PC-3 (cell line): ENCODE measurements at places on chromosomes 2 and 18.

- DNase-seq = no peak
Measured at GRCh38 chr2:27336173-27336572, 13.3 kb upstream of the MPV17 start.

GRCh38 chr2:43905871-43906270 lies 67.1 kb downstream of the ABCG8 start:
- DNase-seq = no peak

- no peak for DNase-seq
Measured at GRCh38 chr18:75395137-75395536, 32.4 kb downstream of the SMIM21 start.

DNA sequence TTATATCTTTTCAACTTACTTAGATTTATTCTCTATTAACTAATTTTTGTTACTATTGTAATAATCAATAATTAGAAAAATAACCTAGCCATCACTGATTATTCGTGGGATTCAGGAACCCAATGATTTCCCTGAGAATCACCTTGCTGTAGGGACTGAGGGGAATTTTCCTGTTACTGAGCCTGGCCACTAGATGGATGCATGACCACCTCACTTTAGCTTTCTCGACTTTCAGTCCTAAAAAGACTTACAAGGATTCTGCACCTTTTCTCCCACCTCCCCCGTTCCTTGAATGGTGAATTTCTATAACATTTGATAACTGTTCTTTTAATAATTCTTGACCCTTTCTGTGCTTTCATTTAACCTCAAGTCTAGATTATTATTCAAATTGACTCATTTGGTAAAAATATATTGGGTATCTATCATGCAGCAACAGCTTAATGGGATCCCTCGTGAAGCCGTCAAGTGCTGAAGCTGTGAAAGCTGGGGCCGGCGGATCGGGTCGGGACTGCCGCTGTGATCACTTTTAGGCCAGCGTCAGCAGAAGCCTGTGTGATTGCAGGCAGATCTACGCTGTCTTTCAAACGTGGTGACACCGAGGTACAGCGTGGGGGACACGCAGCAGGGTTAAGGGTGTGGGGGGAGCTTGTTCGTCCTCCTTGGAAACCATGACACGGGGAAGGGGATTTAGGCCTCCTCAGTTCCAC lies 38.8 kb upstream of the TMEM18 start:
- peak; percentile 44 for DNase-seq

- DNase-seq = no peak
Measured at GRCh38 chr2:239182981-239183791, 217.6 kb downstream of the HDAC4 start.

GRCh38 chr2:154952346-154952980 lies 254.0 kb downstream of the KCNJ3 start:
- no peak for DNase-seq

DNA sequence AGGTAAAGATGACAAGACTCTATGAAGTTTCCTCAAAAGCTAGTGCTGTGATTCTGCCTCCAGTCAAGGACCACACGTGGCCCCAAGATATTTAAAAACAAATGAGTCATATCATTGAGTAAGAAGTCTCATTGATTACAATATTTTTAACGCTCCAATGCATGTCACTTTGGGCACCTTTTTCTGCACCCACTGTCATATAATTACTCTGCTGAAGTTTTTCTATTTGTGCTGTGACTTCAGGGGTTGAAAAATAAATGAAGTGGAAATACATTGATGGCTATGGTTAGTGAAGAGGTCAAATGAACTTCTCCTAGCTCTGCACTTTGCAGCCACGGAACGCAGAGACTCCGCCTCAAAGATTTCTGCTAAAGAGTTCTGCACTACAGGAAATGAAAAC lies 344.3 kb upstream of the KYNU start:
- DNase-seq = no peak

- DNase-seq = no peak
Measured at GRCh38 chr2:160558531-160558930, 64.9 kb upstream of the RBMS1 start.

DNA sequence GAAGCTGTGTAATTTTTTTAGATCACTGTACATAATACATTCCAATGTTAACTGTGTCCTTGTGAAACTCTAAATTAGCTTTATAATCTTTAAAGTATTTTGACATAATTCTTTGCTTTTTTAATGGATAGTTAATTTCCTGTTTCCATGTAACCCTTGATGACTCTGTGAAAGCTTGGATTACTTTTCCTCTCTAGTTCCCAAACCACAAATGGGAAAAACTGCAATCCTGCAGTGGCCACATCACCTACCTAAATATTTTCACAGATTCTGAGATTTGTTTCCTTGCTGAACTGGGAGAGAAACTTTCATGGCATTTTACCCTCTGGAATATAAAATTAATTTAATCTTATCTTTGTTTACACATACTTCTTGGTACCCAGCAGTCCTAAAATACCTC lies 161.6 kb upstream of the CCDC68 start:
- no peak for DNase-seq

DNA sequence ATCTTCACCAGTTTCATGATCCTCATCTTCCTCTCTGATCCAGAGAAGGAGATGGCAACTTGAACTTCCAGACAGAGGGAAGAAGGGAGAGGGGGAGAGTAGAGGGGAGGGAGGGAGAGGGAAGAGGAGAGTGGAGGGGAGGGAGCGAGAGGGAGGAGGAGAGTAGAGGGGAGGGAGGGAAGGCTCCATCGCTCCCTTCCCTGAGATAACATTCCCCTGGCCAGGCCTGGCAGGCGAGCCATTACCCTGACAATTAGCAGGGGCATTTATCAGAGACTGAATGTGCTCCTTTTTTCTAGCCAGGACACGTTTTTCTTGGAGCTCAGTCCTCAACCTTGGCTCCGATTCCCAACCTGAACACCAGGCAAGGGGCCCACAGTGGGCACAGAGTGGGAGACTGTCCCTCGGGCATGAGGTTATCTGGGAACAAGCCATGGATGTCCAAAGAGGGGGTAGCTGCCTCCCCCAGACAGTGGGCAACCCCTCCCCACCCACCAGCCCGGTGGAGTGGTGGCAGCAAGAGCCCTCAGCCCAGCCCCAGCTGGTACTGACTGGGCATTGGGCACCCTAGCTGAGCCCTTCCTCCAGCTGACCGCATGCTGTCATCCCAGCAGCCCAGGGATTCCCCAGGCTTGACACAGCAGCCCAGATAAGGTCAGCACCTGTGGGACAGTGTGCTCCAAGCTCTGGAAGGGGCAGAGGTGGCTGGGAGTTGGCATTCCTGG lies 81.8 kb downstream of the TNS1 start:
- no peak for DNase-seq

GRCh38 chr2:30421604-30422443 lies 25.2 kb upstream of the LCLAT1 start:
- no peak for DNase-seq

GRCh38 chr2:76008001-76008702 lies 297.4 kb upstream of the GCFC2 start:
- no peak for DNase-seq

GRCh38 chr18:78731398-78732032 lies 248.1 kb upstream of the SALL3 start:
- DNase-seq = no peak
